ENCODE measurements at places on chromosomes 6 and 20.

DNA sequence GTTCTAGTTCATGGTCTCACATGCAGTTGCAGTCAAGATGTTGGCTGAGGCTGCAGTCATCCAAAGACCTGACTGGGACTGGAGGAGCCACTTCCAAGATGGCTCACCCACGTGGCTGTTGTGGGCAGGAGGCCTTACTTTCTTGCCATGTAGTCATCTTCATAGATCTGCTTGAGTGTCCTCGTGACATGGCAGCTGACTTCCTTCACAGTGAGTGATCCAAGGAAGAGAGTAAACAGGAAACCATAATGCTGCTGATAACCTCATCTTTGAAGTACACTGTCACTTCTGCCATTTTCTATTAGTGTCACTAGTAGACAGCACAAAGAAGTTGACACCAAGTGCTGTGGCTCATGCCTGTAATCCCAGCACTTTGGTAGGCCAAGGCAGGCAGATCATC is 40.1 kb upstream of the AKIRIN2 start:
- no peak for DNase-seq

- DNase-seq, result no peak
Observed at GRCh38 chr6:11994875-11995461, 17.1 kb upstream of the HIVEP1 start.

GRCh38 chr20:44851545-44851944 is 34.0 kb upstream of the YWHAB start:
- no peak for DNase-seq

- no peak for DNase-seq
Observed at GRCh38 chr6:89655122-89655521, 16.6 kb upstream of the LYRM2 start.

GRCh38 chr20:41903586-41903985 is 285.4 kb upstream of the CHD6 start:
- DNase-seq, result no peak

GRCh38 chr6:137764464-137764863 is 102.6 kb upstream of the TNFAIP3 start:
- DNase-seq, result no peak

DNA sequence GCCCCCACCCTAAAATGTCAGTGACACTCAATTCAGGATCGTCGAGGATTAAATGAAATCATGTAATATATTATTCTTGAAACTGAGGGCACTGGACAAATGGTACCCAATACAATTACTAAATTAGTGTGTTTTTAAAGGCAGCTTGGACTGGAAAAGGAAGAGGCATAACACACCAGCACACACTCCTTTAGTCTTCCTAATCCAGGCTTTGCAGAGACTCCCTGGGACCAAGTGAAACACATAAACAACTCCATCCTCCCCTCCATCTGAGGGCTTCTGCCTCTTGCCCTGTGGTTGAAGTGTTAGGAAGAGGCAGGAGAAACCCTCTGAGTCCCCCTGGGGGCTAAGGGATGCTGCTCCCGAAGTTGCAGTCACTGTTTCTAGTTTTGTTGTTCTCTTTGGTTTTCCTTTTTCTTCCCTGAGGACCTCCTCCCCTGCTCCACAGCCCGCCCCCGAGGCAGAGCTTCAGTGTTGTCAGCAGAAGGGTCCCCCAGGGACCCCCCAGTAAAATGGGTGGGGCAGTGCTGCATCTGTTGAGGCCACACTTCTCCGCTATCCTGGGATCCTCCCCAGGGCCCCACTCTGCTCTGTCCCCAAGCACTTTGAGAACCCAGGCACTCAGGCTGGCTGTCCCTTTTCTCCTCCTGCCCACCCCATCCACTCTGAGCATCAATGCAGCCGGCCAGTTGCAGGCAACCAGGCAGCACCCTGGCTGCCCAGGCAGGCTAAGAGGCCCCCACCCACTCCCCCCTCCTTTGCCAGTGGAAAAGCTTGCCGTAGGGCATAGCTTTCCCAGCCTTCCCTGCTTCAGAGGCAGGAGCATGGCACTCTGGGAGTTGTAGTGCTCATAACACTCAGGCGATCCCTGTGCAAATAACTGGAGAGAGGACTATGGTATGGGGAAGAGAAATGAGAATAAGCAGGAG is 5.9 kb downstream of the TMEM63B start:
- DNase-seq, result peak; percentile 81

DNA sequence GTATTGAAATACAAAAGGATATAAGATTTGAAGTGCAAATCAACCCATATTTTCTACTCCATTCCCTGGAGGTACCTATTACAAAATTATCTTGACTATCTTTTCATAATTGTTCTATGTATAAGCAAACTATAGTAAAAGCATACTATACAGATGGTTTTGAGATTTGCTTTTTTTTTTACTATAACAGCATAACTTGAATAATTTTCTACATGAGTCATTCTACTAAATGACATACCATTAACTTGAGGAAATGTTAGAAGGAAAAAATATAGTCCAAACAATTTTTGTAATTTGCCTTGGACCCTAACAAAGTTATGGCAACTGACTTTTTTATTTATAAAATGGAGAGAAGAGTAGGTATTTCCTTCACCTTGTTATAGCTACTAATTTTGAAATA is 472.7 kb downstream of the PKHD1 start:
- no peak for DNase-seq

- no peak for DNase-seq
Observed at GRCh38 chr6:48080227-48081009, 30.6 kb downstream of the PTCHD4 start.

DNA sequence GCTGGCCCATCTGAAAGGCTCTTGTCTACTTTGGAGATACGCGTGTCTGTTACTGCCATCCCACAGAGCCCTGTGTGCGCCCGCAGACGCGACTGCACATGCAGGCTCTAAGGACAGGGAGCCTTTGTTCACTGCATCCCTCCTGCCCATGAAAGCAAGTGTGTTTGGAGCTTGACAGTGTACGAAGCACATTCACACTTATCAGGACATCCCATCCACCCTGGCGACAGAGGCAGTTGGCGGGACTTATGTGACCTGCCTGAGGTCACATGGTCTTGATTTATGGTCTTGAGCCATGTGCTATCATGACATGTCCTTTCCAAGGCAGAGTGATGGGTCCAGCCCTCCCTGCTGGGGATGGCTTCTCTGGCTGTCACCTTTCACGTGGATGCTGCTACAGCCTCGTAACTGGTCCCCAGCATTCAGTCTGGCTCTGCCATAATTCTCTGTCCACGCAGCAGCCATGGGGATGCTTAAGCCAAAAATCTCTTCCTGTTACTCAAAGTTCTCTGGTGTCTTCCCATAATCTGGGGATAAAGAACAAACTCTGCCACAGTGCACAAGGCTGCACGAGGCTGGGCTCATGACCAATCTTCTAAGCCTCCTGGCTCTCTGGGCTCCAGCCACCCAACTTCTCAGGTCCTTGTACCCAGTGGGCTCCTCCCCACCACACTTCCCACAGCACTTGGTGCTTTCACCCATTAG is 36.3 kb upstream of the FAM83D start:
- peak; percentile 53 for DNase-seq

DNA sequence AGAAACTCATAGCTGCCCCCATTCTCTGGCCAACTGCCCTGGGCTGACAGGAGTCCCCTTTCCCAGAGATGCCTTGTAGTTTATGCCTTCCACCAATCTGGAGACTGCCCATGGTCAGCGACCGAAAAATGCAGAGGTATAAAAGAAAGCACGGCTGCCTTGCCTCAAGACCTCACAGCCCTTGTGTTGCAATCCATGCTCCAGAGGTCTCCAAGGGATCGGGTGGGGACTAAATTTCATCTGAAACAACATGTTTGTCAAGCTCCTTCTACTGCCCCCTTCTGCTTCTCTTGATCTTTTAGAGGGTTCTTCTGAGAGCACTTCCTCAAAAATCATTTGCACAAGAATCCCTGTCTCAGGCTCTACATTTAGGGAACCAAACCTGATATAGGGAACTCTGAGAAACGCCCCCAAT is 128.8 kb downstream of the PLCB1 start:
- no peak for DNase-seq

GRCh38 chr6:44161997-44162338 is 3.3 kb downstream of the CAPN11 start:
- no peak for DNase-seq

DNA sequence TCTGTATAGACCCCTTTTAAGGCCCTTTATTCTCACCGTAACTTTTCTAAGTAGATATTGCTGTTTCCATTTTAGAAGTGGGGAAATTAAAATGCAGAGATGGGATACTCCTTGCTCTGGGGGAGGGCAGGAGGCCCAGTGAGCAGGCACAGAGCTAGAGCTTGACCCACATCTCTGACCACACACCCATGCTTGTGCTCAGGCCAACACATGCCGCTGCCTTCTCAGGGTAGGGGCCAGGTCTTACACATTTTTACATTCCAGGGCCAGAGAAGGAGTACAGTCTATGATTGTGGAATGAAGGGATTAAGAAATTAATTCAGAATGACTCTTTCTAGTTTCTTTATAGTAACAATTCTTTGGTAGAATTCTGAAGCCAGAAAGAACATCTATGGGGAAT is 104.8 kb downstream of the SOBP start:
- DNase-seq, result no peak

- no peak for DNase-seq
Observed at GRCh38 chr20:41044409-41045062, 15.9 kb downstream of the TOP1 start.

- no peak for DNase-seq
Observed at GRCh38 chr6:33609528-33609927, 11.6 kb upstream of the ITPR3 start.

- no peak for DNase-seq
Observed at GRCh38 chr6:13260831-13261230, 67.5 kb downstream of the TBC1D7 start.

DNA sequence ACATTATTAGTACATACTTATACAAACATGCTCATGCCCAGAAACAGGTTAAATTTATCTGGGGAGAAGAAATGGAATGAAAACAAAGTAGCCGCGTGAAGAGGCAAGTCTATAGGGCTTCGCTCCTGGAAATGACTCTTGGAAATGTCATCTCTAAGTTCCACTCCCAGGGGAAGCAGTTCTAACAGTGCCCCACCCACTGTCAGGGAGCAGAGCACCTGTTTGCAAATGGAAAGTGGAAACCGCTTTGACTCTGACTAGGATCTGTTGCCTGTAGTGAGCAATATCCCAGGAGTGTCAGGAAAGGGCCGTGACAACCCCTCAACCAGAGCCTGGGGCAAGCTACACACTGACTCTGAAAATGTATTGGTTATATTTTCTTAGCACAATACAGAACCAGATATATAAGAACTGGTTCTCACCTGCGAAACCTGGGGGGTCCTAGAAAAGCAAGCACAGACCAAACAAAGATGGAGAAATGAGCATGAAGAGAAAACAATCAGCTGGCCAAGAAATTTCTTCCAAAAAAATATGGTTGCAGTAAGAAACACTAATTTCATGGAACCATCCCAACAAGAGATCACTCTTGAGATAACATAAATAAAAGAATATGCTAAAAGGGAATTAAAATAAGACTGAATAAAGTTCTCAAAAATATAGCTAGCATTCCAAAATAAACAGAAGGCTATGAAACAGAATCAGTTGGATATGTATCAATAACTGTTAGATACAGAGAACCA is 47.5 kb upstream of the CRISP1 start:
- DNase-seq, result no peak

DNA sequence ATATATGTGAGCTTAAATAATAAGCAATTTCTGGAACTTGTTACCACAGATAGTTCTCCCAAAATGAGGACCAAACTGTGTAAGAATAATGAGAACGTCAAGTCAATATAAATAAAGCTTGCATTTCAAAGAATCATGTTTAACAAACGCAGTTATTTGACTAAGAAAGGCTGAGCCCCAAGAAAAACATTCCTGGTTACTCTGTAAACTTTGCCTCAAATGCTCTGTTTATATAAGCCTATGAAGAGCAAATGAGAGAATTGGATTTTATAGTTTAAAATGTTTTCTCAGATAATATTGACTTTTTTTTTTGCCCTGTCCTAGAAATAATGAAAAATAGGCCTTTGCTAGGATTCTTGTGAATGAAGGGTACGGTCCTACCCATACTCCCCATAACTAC is 81.3 kb downstream of the C6orf52 start:
- DNase-seq, result no peak

DNA sequence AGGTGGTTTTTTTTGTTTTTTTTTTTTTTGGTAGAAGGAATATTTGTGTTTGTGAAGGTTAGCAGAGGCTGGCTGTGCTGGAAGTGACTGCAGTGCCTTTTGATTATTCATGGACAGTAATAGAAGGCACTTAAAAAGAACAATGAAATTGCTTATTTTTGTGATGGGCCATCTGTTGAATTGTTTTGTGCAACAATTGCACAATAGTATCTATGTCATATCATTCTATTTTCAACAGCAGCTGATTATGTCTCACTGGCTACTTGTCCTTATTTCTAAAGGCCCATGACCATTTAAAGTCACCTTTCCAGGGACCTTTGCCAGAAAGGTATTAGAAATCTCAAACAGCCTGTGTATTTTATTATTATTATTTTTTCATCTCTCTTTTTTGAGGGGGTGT is 70.6 kb downstream of the AFG1L start:
- DNase-seq, result no peak

DNA sequence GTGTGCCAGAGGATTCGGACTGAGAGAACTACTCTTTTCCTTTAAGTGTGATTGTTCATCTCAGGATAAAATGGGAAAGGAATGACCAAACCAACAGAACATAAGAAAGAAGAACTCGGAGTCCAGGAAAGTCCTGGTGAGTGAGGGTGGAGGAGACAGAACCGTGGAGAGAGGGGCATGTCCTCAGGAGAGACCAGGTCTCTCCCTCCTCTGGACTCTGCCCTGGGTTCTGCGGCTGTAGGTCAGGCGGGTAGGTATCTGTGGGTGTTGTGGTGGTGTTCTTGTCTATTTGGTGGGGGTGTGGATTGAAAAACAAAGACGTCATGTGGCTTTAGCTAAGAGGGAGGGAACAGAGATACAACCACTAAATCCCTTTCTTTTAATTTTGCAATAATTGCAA is 29.1 kb upstream of the AGPAT4 start:
- DNase-seq, result no peak

- no peak for DNase-seq
Observed at GRCh38 chr6:76779068-76779467, 684.2 kb downstream of the HTR1B start.

GRCh38 chr6:5275497-5275896 is 14.2 kb downstream of the FARS2 start:
- no peak for DNase-seq

DNA sequence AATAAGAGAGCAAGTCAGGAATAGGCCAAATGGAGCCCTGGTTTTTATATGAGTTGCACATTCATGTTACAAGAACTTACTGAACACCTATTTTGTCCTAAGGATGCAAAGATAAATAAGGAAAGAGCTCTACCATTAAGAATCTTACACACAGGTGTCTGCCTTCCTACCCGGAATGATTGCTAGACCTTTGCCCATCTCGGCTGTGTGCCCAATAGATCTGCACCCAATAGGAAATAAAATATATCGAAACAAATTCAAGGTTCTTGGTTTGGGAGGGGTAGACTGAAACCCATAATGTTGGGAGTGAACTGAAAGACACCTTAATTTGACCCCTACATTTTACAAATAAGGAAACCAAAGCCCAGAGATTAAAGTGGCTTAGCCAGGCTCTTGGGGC is 48.9 kb downstream of the EDN1 start:
- no peak for DNase-seq

GRCh38 chr6:1593286-1593957 is 16.3 kb upstream of the FOXC1 start:
- no peak for DNase-seq
